ENCODE measurements at places on chromosomes 12 and 14.

DNA sequence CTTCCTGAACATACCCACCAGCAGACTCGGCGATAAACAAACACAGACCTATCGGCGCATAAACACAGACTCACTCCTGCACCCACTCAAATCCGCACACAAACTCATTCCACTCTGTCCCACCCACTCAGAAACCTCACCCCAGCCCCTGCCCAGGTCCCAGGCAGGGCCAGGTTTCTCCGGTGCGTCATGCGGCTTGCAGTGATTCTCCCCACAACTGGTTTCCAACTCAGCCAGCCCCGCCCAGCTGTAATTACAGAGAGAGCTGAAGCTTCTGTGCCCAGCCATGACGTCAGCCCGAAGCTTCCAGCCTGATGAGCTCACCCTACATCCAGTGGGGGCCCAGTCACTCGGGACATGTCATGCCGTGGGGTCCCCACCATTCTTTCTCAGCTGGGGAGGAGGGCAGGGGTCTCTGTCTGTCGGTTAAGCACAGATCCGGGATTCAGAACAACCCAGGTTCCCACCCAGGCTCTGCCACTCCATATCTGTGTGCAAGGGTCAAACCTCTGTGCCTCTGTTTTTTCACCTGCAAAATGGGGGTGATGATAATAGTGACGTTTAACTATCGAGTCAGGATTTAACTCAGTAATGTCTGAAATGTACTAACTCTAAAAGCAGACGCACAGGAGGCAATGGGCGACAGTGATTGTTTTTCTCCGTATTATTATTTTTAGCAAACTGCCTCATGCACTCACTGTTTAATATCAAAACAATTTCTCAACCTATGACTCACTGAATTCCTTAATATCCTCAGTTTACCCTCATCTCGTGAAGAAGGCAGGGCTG lies 2.3 kb upstream of the HSPB8 start:
- peak; percentile 4 for DNase-seq

- no peak for DNase-seq
Observed at GRCh38 chr14:70121521-70121920, 67.2 kb downstream of the SLC8A3 start.

DNA sequence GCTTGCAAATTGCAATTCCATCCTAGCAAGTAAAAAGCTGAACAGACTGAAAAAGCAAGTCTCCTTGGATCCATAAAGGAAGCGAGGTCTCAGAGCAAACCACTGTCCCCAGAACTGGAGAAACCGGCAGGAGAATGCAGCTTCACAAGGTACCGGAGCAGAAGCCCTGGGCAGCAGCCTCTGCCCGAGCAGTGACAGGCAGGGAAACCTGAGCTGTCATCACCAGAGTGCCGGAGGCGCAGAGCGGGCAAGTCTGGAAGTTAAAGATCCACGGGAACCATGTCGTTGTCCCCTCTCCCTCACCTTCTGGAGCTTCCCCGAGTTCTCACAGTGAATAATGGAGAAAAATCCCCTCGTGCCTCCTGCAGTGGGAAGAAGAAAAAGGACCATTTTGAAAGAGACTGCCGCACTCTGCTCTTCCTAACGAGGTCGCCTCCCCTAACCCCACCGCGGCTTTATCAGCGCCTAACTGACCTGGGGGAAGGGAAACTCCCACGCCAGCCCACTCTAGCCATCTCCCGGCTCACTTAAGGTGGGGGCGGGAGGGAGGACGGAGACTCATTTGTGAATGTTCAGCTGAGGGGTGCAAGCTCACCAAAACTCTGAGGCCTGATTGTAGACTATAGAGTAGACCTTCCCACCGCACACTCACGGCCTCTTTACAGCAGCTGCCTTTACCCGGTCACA lies 27.8 kb downstream of the FBXL14 start:
- DNase-seq, result no peak

DNA sequence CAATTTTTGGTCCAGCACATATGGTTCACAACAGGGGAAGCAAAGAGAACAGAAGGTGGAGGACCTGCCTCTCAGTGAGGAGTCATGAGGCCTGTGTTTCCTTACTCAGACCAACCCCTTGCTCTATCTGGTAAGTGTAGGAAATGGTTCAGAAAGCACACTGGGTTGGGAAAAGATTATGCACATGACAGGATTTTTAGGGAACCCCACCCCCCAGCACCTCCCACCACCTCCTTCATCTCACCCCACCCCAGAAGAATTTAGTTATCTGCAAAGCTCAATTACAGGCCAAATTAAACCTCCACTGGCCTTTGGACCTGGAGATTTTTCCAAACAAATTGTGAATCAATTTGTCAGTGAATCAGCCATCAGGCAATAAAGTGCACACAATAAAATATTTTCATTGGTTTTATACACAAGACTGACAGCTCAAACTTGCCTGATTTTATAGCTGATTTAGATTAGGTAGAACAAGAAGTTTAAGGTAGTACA lies 132.8 kb downstream of the DACT1 start:
- DNase-seq, result no peak

DNA sequence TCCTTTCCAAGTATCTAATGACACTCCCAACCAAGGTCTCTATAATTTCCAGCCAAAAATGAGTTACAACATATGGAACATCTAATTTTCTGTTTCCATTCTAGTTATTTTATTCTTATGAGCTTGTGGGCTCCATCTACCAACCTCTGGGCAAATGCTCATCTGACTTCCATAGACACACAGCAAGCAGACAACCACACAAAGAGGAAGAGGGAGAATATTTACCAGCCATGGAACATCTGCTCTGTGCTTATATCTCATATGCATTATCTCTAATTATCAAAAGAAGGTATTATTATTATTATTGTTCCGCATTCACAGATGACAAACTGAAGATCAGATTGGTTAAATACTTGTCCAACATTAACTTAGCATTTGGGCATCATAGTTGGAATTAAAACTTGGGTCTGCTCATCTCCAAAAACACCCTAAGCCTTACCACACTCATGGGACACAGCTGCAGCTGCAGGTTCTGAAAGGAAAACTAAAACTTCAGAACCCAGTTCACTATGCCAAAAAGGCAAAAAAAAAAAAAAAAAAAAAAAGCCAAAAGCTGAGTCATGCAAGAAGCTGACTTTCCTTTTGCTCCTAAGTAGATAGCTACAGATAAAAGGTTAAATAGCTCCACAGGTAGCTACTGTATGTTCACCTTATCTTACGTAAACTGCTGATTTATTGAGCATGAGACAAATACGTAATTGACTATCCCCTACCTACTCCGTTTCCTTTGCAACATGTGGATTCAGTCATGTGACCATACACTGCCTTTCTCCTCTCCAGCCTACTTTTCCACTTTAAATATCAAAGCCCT lies 23.6 kb upstream of the TCL1B start:
- no peak for DNase-seq

DNA sequence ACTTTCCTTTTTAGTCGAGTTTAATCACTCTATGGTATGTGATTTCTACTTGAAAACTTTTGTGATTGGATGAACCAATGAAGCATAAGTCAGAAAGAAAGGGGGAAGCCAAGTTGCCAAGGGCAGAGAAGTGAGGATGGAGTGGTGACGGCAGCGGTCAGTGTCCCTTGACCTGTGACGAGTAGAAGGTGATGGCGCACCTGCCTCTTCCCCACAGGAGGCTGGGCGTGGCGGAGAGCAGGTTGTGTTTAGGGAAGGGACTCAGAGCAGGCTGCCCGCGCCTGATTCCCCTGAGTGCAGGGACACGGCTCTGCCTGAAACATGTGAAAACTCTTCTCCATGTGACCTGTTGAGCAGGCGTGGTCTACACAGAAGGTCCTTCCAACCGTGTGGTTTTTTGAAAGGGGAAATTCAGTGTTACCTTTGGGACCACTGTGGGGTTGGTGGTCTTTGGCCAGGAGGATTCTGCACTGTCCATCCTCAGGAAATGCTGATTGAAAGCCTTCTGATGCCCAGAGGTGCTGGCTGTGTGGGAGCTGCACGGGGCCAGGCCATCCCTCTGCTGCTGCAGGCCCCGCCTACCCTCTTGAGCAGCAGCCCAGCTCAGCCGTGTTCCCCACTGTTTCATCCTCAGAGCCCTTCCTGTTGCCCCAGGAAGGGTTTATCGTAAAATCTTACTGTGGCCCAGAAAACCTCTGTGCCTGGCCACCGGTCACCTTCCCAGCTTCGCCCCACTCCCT lies 23.5 kb upstream of the AMN start:
- no peak for DNase-seq

- no peak for DNase-seq
Observed at GRCh38 chr12:87441511-87441910, 587.7 kb downstream of the C12orf50 start.

- no peak for DNase-seq
Observed at GRCh38 chr12:25819691-25820090, 138.8 kb upstream of the RASSF8 start.

- DNase-seq, result no peak
Observed at GRCh38 chr14:44180975-44181374, 326.1 kb downstream of the FSCB start.

DNA sequence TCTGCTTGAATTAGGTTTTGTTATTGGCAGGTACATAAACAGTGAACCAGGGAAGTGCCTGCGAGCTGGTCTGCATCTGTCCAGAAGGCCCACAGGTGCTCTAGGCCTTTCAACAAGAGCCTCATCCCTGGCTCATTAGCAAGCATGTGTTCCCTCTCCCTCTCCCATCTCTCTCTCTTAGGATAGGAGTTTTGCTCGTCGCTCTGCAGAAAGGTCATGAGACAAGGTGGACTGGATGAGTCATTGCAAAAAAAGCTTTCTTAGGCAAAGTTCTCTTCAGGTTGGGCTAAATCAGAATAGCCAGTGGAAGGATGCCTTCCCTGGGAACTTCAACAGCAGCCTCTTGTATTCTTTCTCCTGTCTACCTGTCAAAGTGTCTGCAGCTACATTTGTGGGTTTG lies 14.6 kb upstream of the PRMT8 start:
- no peak for DNase-seq

DNA sequence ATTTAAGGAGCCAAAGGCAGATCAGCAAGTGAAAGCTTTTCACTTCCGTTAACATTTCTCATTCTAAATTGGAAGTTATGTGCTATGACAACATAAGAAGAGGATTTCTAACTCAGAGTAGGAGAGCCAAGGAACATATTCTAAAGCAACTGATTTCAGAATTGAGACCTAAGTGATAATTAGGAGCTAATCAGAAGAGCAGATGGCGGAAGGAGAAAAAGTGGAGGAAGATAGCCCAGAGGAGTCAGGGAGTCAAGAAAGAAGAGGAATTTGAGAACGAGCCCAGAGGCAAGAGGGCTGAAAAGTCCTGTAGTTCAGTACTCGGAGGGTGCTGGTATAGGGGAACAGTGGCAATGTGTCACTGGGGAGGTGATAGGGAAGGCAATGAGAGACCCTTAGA lies 162.4 kb downstream of the CNTN1 start:
- no peak for DNase-seq
